Activated naive CD8-positive, alpha-beta T cell treated with anti-CD3 and anti-CD28 coated beads, Interleukin-2, amount 10 ng/mL, durations not matched to agents 7 days and 5 days (primary cell): ENCODE measurements at places on chromosomes 3 and 15.

DNA sequence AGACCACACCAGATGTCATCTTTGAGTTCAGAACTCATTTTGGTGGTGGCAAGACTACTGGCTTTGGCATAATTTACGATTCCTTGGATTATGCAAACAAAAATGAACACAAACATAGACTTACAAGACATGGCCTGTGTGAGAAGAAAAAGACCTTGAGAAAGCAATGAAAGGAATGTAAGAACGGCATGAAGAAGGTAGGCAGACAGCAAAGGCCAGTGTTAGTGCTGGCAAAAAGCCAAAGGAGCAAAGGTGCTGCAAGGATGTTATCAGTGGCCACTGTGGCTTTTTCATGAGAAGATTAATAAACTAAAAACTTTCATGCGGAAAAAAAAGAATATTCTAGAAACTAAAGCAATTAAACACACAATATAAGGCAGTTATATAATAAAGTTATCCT lies 21.9 kb downstream of the AAGAB start:
- no peak for DNase-seq

DNA sequence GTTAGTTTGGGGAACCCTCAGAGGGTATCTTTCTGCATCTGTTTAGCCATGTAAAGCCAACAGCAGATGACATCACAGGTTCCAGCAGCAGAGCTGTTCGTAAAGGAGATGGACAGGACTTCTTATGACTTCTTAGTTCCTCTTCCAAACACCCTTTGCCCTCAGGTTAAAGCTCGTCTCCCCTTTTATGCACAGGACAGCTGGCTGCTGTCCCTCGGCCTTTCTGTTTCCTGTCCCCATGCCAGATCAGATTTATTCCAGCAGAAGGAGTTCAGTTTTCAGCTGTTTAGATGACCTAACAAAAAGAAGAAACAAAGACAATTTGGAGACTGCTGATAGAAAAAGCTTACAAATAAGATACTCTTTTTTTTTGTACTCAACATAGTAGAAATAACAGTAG lies 45.1 kb downstream of the SEC22A start:
- no peak for DNase-seq

DNA sequence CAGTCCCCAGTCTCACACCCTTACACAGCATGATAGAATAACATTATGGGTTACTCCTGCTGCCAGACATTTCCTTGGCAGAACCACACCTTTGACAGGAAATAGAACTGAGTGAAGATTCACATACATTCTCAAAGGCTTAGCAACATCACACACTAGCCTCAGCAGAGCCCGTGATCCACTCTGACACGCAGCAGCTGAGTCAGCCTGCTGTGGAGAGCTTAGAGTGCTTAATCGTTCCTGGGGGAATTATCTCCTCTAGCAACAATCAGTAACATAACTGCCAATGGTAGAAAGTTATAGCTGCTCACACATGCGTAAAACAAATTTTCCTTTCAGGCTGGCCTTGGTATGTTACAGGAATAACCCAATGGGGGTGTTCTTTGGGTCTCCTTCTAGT lies 382.1 kb downstream of the GAP43 start:
- DNase-seq, result no peak

DNA sequence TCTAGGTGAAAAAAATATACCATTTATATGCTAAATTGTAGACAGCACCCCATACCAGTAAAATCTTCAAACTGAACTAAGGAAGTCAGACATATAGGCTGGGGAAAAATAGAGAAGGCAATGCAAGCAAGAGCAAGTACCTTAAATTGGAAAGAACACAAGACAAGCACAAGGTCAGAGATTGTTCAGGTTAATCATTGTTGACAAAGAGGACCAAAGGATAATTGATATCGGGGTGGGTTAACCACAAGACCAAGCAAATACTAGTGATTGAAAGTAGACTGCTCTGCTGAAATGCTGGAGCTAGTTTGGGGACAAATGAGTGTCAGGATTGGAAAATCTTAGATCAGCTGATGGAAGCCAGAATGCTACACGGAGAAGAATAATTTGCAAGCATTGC lies 499.8 kb downstream of the ROBO2 start:
- DNase-seq, result no peak

GRCh38 chr3:156483426-156483825 lies 71.5 kb downstream of the SSR3 start:
- no peak for DNase-seq

- no peak for DNase-seq
Measured at GRCh38 chr3:169678122-169678521, 14.6 kb upstream of the MECOM start.

DNA sequence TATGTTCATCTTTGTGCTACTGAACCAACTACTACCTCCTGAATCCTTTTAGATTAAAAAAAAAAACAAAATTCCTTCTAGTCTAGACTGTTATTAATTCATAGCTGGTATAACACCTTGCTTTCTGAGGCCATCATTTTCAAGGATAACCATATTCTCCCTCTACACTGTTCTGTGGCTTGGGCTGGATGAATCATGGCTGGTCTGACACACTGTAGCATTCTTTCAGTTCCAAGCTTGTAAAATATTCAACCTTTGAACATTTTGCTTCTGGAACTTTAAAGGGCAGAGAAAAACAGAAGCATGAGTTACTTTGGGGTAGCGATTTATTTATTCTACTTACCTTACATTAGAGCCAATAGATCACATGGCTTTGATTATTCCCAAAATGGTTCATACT lies 7.6 kb downstream of the HSPBAP1 start:
- DNase-seq, result no peak

DNA sequence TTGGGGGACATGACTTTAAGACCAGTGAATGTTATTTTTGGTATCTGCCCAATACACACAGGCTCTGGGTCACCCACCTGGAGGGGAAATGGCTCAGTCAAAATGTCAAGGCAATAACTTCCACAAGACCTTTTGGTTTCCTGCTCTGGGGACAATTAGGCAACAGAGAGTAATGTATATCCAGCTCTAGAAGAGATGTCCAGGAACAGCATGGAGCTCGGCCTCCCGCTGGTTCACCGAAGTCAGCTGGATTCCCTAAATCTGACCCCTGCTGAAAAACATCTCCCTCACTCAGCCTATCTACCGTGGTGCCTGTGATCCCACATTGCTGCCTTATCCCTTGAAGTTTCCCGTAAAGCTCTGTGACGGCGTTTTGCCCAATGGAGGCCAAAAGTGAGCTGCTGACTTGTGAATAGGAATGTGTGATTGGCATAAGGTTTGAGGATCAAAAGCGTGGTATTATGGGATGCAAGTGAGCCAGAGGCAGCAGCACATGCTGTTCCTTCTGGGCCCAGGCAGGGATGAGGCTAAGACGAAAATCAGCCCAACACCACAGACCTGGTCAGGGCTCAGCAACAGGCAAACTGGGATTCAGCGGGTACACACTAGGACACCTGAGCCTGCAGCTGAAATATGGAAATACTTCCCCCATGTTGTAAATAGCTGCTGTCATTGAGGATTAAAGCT lies 47.2 kb upstream of the SLC6A11 start:
- no peak for DNase-seq

DNA sequence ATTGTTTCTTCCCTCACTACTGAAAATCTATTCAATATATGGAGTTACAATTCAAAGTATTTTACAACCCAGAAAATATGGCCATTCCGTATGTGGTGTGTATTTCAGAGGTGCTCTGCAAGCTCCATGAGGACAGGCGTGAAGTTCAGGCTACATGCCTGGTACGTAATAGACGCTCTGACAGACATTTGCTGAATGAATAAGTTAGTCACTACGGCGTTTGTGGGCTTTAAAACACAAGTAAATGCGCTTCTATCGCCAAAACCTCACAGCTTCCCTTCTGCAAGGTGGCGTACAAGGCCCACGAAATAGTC lies 701 bp upstream of the TIPARP start:
- DNase-seq, result no peak

DNA sequence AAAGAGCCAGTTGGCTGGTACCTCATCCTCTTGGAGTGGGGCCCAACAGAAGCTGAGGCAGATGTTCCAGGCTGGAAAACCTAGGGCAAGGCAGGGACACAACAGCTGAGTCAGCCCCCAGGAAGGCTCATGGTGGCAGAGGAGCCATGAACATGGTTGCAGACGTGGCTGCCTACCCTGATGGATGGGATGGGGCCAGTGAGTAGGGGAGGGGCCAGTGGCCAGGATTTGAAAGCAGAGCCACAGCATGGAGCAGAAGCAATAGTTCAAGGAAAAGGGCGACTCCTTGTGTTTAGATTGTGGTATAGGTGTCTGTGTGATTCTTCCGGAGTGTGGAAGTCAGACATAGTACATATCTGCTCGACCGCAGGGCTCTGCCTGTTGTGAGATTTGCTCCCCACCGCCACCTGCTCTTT lies 24.2 kb downstream of the PXYLP1 start:
- no peak for DNase-seq

DNA sequence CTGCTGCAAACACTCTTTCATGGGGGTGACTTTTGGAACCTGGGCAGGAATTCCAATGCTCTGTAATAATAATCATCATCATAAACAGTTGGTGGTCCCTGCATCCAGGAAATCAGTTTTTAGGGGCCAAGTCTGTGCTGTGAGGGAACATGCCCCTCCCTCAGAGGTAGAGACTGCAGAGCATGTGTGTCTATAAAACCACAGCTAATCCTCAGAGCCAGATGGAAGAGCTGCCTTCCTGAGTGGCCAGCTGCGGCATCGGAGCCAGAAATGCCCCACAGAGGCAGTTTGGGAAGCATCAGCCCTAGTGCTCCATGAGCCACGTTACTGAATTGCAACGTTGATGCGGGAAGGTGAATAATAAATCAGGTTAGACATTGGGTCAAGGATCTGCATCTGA lies 12.9 kb upstream of the TPM1 start:
- no peak for DNase-seq

DNA sequence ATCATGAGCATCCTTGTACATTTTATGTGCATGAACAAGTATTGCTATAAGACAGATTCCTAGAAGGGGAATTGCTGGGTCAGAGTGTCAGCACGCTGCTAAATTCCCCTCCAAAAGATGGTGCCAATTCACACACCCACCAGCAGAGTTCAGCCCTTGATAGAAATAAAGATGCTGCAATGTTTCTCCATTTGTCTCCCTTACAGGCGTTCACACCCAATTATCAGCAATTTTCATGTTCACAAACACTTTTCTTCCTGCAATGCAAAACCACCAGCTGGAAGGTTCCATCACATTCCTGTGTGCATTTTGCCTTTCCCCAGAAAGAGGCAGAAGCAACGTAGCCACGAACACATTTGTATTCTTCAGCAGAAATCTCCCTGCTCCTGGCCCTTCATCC lies 3.3 kb upstream of the TAMM41 start:
- DNase-seq, result no peak
